ENCODE measurements at places on chromosomes 1 and 21. TPM values are rescaled to one million over a fixed set of nuclear protein-coding genes. Genes with fewer than 3 reads are reported as not detected.

DNA sequence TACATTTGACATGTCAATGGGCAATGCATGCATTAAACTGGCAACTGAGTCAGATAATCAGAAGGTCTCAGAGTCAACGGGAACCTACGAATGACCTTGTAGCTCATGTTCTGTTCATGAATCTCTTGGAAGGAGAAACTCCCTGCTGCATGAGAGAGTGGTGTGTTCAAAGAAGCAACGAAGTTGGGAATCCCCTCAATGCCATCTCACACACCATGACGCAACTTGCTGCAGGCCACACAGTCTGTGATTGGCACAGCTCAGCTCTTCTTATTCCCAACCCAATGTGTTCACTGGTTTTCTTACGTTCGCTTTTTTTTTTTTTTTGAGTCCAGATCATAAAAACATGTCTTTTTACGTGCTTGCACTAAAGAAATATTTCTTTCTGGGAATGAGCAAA lies 53.5 kb upstream of the PRDM2 start:
- no peak for DNase-seq
- H3K36me3 ChIP-seq, result no peaks in the 10 kb centered on the region
- no peak overlapping the region for H3K4me3 ChIP-seq
- H3K4me1 ChIP-seq, result peaks cover 20% of the 10 kb centered on the region

DNA sequence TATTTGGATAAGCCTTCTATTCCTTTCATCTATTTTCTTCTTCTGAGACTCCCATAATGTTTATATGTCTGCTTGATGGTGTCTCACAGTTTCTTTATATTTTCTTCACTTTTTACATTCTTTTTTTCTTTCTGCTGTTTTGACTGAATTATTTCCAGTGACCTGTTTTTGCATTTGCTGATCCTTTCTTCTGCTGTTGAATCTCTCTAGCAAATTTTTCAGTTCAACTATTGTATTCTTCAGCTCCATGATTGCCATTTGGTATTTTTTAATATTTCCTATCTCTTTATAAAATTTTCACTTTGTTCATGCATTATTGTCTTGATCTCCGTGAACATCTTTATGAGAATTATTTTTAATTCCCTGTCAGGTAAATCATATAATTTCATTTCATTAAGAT lies 122.3 kb upstream of the ST6GALNAC5 start:
- H3K4me3 ChIP-seq, result no peak overlapping the region
- no peaks in the 10 kb centered on the region for H3K36me3 ChIP-seq
- H3K27me3 ChIP-seq, result peaks cover 8% of the 10 kb centered on the region
- H3K27ac ChIP-seq, result no peak overlapping the region

DNA sequence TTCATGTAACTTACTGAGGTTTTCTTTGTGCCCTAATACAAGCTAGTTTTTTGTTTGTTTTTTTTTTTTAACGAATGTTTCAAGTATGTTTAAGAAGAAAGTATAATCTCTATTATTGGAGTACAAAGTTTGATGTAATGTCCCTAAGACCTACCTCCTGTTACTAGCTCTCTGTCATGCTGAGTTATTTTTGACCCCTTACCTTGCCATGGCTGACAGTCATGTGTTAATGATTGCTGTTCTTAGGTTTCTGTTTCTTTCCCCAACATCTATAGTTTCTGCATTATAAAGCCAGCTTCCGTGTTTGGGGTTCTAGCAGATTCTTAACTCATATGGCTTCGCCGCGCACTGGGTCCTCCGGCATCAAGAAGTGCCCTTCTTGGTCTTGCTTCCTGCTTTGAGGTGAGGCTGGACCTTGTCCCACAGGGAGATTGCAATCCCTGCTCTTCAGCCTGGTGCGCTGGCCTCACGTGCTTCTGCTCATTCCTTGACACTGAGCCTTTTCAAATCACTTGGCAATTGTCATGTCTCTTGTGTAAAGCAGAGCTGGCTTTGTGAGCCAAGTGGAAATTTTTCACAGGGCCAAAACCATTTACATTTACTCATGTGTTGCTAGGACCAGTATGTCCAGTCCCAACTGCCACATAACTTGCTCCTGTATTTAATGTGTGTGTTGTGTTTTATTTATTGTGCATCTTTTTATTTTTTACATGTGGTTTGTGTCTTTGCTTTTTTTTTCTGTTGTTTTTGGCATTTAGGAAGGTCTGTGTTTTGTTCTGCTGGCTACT lies 135.0 kb upstream of the COL6A1 start:
- no peak overlapping the region for H3K27ac ChIP-seq
- no peaks in the 10 kb centered on the region for H3K36me3 ChIP-seq
- no peaks in the 10 kb centered on the region for H3K4me1 ChIP-seq
- no peak overlapping the region for H3K4me3 ChIP-seq
- peaks cover 44% of the 10 kb centered on the region for H3K27me3 ChIP-seq

DNA sequence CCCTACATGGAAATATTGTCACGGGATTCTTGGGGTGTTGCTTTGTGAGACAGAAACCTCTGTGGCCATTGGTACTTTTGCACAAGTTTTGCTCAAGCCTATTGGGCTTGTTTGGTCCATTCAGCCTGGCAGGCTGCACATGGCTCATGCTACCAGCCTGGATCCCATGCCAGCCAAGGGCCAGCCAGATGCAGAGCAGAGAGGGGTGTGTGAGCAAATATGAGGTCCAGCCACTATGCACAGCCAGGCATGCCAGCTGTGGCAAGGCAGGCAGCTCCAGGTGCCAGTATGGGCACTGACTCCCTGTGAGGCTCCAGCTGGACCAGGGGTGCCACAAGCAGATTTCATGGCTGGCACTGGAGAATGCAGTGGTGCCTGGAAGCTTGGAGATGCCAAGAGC lies 6.7 kb upstream of the CHD1L start:
- no peak overlapping the region for H3K27ac ChIP-seq
- no peak for DNase-seq
- H3K36me3 ChIP-seq, result peaks cover 7% of the 10 kb centered on the region

DNA sequence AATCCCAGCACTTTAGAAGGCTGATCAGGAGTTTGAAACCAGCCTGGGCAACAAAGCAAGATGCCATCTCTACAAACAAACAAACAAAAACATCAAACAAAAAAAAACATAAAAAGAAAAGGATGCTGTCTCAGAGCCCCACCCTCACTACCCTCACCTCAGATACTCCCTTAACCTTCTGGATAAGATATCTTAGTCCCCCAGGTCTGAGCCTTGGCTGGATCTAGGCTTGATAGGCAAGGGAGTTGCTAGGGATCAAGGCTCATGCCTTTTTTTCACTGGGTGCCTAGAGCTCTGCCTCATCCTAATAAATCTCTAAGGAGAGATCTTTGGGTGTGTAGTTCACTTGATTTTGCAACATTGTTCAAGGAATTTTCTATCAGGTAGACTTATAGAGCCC lies 7.4 kb downstream of the HDAC1 start:
- no peak overlapping the region for H3K4me3 ChIP-seq
- no peak overlapping the region for H3K27ac ChIP-seq
- H3K4me1 ChIP-seq, result peaks cover 5% of the 10 kb centered on the region
- H3K36me3 ChIP-seq, result peaks cover 25% of the 10 kb centered on the region
- H3K27me3 ChIP-seq, result no peaks in the 10 kb centered on the region
- no peak for DNase-seq

GCSAML gene
- total RNA-seq, result not detected

UBE2U gene
- not detected for total RNA-seq

SLC9C2 gene
- not detected for total RNA-seq

IL12RB2 gene
- total RNA-seq, result not detected

TAF13 gene
- 88.2 TPM for total RNA-seq

RPL22 gene
- 513 TPM for total RNA-seq

All from MCF 10A (cell line).